ENCODE measurements at places on chromosomes 2 and 18.

DNA sequence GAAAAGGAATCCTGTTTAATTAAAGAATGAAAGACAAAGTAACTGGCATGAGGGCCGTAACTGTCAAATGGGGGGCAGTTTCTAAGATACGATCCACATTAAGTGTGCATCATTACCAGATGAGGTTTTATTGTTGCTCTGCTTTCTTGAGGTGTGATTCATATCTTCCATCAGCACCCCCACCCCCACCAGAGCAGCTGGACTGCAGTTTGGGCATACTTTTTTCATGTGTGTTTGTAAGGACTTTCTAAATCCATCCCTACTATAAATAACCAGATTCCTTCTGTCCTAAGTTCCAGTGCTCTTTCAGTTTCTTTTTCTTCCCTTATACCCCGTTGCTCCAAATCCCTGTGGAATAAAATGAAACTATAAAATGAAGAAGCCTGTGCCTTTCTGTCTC is 142.1 kb downstream of the CDCA7 start:
- peak; percentile 56 for DNase-seq

- no peak for DNase-seq
Measured at GRCh38 chr2:81513328-81513727, 1208.8 kb upstream of the LRRTM1 start.

DNA sequence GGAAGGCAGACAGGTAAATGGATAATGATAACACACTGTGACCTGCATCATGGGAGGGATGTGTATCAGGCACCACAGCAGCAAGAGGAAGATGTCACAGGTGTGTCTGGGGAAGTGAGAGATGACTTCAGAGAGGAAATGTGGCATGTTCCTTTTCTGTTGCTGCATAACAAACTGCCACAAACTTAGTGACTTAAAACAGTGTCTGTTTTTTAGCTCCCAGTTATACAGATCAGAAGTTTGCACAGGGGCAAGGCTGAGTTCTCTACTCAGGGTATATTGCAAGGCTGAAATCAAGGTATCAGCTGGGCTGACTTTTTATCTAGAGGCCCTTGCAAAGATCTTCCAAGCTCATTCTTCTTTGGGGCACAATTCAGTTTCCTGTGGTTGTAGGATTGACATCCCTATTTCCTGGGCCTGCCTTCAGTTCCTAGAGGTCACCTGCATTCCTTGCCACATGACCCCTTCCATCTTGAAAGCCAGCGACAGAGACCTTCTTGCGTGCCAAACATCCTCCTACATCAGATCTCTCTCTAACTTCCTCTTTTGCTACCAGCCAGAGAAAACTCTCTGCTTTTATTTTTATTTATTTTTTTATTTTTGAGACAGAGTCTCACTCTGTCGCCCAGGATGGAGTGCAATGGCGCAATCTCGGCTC is 2.1 kb upstream of the MAP3K2 start:
- DNase-seq = no peak

- DNase-seq = no peak
Measured at GRCh38 chr2:157246765-157247407, 10.6 kb upstream of the GALNT5 start.

GRCh38 chr18:57803103-57803969 is at the start of gene ATP8B1:
TSS of gene ATP8B1 (minus strand) at chr18:57803315. CDS start at chr18:57731807, 71,508 bp downstream.
- DNase-seq = peak; percentile 81

All from GM23248 (cell line).